Mucosa of gallbladder (tissue), 1 donor: ENCODE measurements at places on chromosomes 5 and 9. TPM values are rescaled to one million over a fixed set of nuclear protein-coding genes. Genes with fewer than 3 reads are reported as not detected.

DNA sequence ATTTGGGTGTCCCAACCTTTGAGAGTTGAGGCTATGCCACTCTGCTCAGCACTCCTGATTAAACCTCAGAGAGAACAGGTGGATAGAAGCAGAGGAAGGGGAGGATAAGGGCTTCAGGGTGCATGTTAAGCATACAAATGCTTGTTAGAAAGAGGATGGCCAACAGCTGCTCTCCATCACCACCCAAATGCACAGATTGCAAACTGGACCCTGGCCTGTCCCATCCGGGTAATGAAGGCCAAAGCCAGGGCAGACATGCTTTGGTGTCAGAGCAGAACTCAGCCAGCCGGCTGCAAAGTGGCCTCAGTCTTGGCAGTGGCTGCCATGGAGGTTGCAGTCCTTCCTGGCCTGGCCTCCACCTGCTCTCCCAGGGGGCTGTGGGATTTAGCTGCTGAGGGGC is 84.3 kb downstream of the SIL1 start:
- no peak for DNase-seq

DNA sequence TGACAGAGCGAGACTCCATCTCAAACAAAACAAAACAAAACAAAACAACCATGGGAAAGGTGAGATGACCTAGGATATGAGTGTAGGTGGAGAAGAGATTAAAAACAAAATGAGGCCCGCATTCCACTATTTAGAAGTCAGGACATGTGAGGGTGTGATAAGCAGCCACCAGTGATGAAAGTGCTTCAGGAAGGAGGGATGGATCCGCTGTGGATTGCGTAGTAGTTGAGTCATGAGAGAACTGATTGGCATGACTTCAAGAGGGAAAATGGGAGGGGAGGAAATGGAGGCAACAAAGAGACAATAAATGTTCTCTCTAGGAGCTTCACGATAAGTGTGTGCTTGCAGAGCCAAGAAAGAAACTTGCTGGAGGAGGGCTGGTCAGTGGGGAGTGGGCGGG is 367.6 kb downstream of the ARL15 start:
- DNase-seq, result no peak

DNA sequence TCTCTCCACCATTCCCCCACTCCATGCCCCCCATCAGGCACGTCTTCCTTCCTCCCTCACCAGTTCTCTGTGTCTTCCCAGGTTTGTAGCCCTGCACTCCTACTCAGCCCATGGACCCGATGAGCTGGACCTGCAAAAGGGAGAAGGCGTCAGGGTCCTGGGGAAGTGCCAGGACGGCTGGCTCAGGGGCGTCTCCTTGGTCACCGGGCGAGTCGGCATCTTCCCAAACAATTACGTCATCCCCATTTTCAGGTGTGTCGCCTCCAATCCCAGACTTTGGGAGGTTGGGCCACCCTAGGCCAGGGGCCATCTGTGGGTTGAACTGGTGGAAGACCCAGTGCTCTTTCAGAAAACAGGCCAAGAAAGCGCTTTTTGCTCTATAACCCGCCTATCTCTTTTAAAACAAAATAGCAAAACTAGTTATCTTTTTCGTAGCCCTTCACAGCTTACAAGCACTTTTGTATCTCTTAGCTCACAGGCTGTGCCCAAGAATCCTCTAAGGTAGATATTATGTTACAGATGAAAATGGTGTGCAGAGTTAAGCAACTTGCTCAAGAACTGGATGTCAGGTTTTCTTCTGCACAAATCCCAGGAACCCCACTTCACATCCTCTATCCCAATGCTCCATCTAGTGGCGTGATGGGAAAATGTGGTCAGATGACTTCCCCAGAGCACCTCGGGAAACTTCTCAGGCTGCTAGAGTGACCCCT is 56.2 kb downstream of the PLAC8L1 start:
- DNase-seq, result peak; percentile 64

GRCh38 chr9:125785248-125785751 is 38.1 kb downstream of the PBX3 start:
- DNase-seq, result no peak

PRRX2 gene
- total RNA-seq, result 1.5 TPM

ADAMTS13 gene
- 7.1 TPM for total RNA-seq

PCDHGA12 gene
- 10.2 TPM for total RNA-seq
